ENCODE measurements at places on chromosomes 16 and 17.

DNA sequence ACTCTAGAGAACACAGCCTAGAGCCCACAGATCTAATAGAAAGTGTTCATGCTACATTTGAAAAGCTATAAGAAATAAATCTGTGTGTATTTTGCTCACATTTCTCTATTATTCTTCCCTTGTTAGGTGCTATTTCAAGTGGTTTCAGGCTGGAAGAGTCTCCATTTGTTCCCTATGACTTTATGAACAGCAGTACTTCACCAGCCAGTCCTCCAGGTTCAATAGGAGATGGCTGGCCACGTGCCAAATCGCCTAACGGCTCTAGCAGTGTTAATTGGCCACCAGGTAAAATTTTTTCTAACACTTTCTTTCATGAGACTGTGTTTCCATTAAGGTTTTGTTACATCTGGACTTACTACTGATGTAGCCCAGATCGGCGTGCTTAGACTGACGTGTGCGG lies 30.7 kb upstream of the SLC5A11 start:
- DNase-seq, result no peak

DNA sequence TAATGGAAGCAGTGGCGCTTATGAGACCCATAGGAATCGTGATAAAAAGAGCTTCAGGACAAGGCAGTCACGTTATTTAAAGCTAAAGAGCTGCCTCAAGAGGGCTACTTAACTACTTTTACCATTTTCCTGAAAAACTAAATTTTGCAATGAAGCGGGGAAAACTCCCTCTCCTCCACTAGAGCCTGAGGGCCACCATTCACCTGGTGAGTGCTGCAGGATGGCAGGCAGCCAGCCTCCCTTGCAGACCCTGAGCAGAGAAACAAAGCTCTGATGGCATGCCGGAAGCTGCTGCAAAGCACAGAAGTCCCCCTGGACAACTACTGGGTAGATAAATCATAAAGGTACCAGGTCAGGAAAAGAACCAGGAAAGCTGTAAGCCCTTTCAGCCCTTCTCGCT lies 8.4 kb downstream of the AKTIP start:
- DNase-seq, result no peak

GRCh38 chr16:73189136-73189535 lies 141.2 kb upstream of the ZFHX3 start:
- DNase-seq, result no peak

DNA sequence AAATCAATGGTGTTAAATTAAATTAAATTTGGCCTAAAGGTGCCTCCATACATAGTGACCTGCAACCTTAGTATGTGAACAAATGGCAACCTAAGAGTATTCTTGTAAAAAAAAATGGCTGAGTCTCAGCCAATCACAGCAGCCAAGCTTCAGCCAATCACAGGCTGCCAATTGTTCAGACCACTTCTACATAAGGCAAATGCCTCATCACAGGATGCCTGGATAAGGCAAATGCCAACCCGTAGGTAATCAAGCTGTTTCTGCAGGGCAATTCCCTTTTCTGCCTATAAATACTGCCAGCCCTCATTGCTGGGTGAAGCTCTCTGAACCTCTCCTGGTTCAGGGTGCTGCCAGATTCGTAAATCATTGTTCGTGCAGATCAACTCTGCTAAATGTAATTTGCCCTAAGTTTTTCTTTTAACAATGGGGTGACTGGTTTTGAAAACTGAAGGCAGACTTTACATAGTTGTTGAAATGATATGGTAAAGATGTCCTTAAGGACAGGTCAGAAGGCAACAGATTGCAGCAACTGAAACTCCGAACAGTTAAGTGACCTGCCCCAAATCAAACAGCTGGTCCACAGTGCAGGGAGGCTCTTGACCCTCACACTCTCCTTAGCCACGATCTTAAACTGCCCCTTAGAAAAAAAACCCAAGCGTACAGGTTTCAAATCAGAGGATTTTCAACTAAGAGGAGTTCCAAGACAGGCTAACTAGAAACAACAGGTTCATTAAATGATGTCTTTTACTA lies 50.3 kb downstream of the N4BP1 start:
- no peak for DNase-seq

- DNase-seq, result no peak
Measured at GRCh38 chr17:66415366-66416206, 113.2 kb downstream of the PRKCA start.

DNA sequence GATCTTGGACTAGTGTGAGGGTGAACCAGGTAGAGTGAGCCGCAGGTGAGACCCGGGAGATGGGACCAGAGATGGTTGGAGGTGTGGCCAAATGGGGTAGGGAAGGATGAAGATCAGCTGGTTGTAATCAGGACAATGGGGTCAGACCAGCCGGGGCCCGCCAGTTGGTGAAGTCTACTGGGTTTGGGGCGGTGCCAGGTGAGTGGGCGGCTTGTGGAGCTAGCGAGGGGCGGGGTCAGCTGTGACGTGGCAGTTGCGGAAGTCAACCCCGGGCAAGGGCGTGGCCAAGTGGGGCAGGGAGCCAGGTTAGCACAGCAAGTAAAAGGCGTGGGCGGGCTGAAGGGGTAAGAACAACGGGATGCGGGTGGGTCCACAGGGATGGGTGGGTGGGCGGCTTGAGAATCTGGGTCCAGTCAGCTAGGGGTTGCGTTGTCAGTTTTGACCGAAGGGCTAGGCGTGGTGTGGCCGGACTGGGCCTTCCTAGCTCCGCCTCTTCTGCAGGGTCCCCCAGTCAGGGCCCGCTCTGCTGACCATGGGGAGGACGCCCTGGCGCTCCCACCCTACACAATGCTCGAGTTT lies 25.5 kb upstream of the ALKBH5 start:
- DNase-seq, result peak; percentile 97

DNA sequence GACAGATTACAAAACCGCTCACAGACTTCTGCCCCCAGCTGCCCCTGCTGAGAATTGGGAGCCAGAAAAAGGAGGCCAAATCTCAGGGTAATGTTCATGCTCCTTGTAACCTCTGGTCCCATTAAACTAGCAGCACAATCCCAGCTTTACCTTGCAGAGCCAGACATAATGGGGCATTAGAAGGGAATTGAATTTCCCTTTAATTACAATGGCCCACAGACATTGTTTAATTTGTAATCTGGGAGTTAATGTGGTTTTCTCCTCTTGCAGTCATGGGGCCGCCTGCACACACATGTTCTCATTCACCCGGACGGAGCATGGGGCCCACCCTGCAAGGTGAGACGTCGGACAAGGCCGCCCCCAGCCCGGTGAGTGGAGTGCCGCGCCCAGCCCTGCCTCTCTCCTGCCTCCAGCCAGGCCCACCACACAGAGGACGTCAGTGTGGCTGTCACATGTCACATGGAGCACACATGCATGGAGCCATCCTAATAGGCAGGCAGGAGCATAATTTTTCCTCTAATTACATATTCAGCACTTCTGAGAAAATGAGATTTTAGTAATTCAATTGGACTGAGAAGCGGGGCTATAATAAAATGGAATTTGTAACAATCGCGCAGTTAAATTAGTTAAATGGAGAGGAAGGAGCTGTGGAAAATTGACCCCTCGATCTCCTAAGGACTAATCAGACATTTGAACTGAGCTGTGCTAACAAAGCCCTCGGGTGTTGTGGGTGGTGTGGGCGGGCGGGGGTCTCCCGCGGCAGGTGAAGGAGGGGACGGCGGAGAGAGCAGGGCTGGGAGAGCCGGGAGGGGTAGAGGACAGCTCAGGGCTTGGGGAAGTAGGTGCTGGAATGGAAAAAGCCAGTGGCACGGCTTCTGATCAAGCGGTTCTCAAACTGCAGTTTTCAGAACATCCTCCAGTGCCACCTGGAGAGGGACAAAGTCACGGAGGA lies 87.7 kb downstream of the ENGASE start:
- DNase-seq, result no peak

- no peak for DNase-seq
Measured at GRCh38 chr17:28188841-28189263, 130.1 kb upstream of the TMEM97 start.

DNA sequence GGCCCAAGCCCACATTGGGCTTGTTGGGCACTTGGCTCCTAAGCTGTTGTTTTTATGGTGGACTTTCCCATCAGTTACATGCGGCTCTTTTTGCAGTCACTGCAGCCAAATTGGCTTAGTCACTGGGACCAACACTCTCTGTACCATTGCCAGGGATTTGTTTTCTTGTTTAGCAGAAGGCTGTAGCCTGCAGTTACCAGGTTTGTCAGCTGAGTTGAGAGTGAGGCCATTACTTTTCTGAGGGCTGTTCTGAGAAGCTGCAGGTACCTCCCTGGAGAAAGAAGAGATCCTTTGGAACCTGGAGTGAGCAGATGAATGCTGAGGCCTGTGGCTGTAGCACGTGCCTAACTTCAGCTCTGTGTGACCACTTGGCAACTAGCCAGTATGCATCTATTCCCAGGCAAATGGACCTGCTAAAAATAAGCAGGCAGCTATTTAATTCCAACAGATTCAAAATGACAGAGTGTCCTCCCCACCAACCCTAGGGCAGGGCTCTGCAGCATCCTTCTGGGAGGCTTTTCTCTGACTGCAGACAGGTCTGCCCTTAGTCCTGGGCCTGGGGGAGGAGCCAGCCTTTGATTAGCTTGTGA lies 12.9 kb downstream of the AKAP1 start:
- no peak for DNase-seq

DNA sequence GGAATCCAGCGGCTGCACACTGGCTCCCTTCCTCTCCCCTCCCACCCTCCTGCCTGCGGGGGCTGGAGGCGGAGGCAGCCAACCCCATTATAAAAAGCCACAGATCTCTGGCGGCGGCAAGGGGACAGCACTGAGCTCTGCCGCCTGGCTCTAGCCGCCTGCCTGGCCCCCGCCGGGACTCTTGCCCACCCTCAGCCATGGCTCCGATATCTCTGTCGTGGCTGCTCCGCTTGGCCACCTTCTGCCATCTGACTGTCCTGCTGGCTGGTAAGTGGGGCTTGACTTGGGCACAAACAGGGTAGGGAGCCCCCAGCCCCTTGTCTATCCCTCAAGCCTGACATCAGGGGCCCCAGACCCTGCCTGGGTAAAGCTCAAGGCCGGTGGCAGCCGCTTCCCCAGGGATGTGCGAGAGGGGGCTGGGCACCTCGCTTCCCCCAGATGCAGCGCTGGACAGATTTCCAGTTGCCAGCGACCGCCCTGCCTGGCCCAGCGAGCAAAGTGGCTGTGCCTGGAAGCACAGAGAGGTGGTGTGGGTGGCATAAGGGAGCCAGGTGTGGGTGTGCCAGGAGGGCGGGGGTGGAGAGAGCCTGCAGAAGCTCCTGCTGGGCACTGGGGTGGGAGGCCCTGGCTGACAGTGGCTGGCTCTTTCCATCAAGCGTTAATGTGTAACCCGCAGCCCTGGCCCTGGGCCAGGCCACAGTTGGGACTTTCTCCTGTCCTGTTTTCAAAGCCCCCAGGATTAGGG lies at the start of gene CX3CL1:
Gene CX3CL1 (plus strand): TSS at position 119 of the 745 bp plus-strand sequence. CDS start 79 bp downstream, at position 198.
- no peak for DNase-seq

- no peak for DNase-seq
Measured at GRCh38 chr17:1959871-1960544, 65.1 kb downstream of the RTN4RL1 start.

GRCh38 chr17:21041741-21042457 lies 912 bp downstream of the USP22 start:
- peak; percentile 56 for DNase-seq

DNA sequence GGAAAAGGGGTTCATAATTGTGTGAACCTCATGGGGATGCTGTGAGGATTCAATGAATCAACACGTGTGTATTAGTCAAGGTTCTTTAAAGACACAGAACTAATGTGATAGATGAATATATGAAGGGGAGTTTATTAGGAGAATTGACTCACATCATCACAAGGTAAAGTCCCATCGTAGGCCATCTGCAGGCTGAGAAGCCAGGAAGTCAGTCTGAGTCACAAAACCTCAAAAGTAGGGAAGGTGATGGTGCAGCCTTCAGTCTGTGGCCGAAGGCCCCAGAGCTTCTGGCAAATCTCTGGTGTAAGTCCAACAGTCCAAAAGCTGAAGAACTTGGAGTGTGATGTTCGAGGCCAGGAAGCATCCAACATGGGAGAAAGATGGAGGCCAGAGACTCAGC lies 413.4 kb downstream of the CDH13 start:
- DNase-seq, result no peak

GRCh38 chr17:49000943-49001342 lies 3.8 kb downstream of the IGF2BP1 start:
- no peak for DNase-seq

DNA sequence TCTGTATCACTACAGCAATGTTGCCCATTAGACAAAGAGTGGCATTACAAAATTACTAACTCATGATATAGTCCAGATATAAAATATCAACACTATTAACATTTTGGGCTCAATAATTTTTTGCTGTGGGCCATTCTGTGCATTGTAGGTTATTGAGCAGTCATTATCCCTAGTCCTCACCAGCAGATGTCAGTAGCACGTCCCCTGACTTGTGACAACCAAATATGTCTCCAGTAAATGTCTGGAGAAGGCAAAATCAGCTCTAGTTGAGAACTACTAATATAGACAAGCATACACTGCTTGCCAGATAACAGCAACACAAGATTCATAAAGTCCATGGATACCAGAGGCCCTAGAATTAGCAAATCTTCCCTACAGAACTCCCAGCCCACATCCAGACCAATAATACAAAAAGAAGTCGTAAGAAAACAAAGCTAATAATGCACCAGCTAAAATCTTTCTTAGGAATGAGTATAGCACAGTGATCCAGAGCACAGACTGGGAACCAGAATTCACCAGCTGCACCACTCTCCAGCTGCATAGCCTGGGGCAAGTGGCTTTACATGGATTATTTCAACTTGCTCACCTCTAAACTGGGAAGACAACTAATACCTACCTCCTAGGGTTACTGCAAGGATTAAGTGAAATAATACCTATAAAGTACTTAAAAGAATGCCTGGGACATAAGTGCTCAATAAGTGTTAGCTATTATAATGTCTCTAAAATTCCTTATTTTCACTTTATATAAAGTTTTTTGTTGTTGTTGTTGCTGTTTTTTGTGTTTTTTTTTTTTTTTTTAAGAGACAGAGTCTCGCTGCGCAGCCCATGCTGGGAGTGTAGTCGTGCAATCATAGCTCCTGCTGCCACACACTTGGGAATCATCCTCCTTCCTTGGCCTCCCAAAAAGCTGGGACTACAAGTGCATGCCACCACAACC lies 23.7 kb downstream of the HELZ start:
- DNase-seq, result no peak

GRCh38 chr16:87921236-87921773 lies 15.0 kb downstream of the CA5A start:
- no peak for DNase-seq

- no peak for DNase-seq
Measured at GRCh38 chr17:17781591-17782496, 54.9 kb downstream of the SREBF1 start.

GRCh38 chr17:77783991-77784820 lies 174.3 kb upstream of the TNRC6C start:
- peak; percentile 29 for DNase-seq

- DNase-seq, result no peak
Measured at GRCh38 chr17:66952031-66952524, 12.4 kb upstream of the CACNG4 start.

Data from activated CD4-positive, alpha-beta T cell treated with anti-CD3 and anti-CD28 coated beads for 24 hours (primary cell).